AG09309 (cell line): ENCODE measurements at places on chromosomes 2 and 18.

DNA sequence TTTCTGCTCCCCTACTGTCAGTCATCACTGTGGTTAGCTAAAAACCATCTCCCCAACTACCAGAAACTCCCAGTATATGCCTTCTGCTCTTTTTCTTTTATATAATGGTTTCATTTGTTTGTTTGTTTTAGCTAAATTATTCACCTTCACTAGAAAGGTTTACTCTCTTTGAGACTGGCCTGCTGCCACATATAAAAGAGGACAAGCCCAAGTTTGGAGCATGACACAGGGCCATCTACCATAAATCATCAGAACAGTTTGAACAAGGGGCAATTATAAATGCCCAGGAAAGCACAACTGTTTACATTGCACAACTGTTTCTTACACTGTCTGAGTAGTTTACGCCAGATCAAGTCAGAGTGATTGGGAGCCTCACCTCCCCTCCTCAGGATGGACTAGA is 471.0 kb upstream of the PIK3C3 start:
- no peak for DNase-seq

- DNase-seq, result no peak
These were observed 51.0 kb downstream of the PSD4 start for GRCh38 chr2:113224647-113225236.

DNA sequence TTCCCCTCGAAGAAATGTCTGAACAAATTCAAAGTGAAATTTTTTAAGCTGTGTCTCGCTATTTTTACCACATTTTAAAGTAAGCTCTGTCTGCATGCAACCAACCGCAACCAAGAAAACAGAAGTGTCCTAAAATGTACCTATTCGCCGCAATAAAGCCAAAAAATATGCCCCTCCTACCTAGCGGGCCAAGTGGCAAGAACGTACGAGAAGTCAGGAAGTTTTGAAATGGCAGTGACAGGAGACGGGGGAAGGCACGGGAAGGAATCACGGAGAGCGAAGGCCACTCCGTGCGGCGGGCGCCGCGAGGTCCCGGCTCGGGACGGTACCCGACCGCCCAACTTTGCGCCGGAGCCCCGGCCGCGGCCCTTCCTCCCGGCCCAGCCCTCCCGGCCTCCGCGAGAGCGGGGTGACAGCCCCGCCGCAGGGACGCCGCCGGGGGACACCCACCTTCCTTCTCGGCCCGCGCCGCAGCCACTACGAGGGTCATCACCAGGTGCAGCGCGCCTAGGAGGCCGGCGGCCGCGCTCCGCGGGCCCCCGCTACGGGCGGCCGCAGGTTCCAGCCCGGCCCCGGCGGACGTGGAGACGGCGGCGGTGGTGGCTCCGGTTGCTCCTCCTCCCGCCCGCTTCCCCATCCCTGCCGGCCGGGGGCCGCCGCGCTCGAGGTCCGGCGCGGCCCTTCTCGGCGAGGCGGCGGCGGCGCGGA is 568 bp downstream of the TMEM131 start:
- DNase-seq, result no peak

GRCh38 chr2:241996100-241996499 is 126.6 kb downstream of the RTP5 start:
- no peak for DNase-seq

DNA sequence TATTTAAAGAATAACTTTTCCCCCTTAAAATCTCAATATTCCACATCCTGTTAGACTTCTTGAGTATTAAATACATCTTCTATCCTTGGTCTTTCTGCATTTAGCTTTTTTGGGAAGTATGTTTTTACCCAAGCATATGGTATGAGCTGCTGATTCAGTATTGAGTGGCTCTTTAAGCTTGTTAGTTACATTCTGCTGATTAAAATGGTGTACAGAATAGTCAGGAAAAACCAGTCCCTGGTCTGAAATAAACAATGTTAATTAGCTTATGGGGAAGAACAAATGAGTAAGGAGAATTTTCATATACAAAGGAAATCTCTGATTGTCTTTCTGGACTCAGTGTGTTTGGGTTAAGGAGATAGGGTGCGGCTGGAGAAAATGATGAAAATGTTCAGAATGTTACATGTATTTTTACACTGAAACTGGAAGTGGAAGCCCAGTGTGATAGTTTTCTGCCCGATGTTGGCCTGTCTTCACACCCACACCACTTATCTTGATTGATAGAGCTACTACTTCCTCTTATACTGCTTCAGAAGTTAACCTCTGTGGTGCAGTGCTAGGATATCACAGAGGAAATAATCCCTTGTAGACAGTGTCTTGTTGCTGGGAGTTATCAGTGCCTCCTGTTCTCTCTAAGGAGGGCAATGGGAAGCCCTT is 84.0 kb downstream of the MSH2 start:
- no peak for DNase-seq

GRCh38 chr2:205904873-205905272 is 181.1 kb downstream of the INO80D start:
- no peak for DNase-seq

DNA sequence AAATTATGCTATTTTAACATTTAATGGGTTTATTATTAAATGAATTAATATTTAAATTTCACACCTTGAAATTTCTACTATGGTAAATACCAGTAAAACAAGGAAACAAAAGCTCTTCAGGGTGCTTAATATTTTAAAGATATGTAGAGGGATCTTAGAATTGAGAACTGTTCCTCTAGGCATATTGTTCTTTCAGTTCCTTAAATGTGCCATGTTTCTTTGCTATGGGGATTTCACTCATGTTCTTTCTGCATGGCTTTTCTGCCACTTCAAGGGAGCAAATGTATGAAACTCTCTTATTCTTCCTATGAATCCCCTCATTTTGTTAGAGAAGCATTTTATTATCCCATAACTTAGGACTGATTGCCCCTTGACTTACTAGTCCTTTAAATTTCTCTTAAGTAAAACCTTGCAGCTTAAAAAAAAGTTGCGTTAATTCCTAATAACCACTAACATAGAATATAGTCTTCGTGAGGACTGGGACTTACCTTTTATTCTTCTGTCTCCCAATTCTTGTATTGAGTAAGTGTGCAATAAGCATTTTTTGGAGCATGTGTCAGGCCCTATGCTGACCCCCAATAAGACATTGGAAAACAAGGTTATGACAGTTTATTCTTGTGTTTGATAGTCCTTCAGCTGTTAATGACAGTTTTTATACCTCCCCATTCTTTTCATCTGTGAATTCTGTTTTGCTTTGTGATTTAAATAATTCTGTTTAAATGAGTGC is 95.7 kb downstream of the BIRC6 start:
- no peak for DNase-seq

DNA sequence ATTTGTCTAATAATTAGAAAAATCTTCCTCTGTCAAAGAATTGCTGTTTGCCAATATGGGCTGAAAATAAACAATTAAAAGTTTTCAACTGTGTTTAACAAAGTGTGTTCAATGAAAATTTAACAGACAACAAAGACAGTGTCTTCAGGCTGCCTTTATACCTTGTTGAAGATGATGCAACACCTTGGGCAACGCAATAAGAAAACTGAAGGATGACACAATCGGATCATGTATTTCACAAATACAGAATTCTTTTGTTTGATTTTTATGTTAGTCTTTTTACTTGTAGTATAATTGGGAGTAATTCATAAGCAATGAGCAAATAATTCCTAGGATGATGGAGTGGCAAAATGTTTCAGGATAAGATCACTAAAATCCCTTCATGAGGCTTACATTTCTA is 27.8 kb downstream of the CHN1 start:
- DNase-seq, result no peak

- no peak for DNase-seq
These were observed 19.5 kb downstream of the B3GNT7 start for GRCh38 chr2:231415029-231415428.

GRCh38 chr2:18814387-18814786 is 225.0 kb upstream of the NT5C1B start:
- peak; percentile 69 for DNase-seq

DNA sequence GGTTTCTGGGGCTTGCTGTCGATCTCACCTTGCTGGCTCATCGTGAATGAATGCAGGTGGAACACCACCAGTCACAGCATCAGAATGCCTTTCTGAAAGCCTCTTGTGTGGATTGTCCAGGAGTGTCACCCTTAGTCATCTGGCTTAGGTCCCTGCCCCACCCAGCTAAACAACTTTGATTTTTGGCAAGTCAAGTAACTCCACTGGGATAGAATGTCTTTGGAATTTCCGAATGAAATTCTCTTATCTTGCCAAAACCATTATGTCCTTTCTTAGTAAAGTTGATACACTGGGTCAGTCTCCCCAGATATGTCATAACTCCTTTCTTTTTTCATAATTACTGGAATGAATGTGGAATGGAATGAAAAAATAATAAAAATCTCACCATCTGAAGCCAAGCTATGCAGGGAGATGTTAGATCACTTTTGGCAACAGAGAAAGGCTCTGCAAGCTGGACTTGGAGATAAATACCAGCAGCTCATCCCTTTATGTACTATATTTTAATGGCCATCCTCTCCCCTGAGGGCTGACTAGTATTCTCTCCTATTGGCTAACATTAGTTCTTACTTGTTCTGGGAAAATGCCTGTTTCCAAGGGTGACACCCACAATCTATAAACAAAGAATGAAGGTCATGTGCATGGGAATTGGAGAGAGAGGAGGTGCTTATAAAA is 35.4 kb downstream of the INSIG2 start:
- peak; percentile 97 for DNase-seq

- no peak for DNase-seq
These were observed 73.4 kb downstream of the CDCA7 start for GRCh38 chr2:173427887-173428668.

GRCh38 chr2:11796190-11797171 is 50.0 kb downstream of the LPIN1 start:
- peak; percentile 72 for DNase-seq

DNA sequence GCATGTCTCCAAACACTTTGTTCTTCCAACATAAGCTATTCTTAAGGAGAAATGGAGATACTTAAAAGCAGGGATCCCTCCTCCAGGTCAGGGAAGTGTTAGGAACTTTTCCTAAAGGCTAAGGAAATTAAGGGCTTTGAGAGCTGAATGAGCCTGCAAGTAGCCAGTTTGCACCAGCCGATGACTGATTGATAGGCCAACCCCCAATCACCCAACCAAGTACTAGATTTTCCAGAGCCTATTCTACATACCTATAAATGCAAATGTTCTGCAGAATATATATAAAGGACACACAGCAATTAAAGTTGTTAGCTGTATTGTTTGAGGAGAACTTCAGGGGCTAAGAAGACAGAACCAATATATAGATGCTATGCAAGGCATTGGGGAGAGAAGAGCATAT is 547.6 kb downstream of the NRXN1 start:
- no peak for DNase-seq

DNA sequence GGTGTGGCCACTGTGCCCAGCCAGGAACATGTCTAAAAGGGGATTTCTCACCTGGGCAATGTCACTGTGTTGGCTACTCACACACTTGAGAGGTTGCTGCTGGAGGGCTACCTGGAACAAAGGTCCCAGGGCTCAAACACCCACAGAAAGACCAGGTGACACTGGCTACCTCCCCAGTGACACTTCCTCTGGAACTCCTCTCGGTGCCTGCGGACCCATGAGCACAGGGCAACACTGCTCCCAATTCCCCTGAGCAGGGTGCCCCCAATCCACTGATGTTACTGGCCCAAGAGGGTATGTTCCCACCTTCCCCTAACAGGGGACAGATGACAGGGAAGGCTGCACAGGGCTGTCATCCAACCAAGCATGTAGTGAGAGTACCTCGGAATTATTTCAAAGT is 5.8 kb downstream of the NPPC start:
- no peak for DNase-seq
